ENCODE measurements at places on chromosomes 1 and 21.

GRCh38 chr1:9807541-9807940, 16.2 kb downstream of the CLSTN1 start:
- DNase-seq, result no peak

- DNase-seq, result no peak
Observed at GRCh38 chr1:216387782-216388181, 35.5 kb downstream of the USH2A start.

- DNase-seq, result no peak
Observed at GRCh38 chr1:7177438-7178146, 392.3 kb downstream of the CAMTA1 start.

DNA sequence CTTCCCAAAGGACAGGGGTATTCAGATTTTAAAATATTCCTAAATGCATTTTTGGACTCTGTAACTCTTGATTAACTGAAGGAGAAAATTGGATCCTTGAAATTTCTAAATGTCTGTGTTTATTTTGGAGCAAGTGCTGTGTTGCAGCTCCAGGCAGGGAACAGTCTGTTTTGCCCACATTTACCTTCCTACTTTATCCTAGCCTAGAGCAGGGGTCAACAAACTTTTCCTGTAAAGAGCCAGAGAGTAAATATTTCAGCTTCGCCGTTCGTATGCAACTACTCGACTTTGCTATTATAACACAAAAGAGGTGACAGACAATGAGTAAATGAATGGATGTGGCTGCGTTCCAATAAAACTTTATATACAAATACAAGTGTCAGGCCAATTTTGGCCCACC, 402.2 kb downstream of the GPATCH2 start:
- DNase-seq, result no peak

DNA sequence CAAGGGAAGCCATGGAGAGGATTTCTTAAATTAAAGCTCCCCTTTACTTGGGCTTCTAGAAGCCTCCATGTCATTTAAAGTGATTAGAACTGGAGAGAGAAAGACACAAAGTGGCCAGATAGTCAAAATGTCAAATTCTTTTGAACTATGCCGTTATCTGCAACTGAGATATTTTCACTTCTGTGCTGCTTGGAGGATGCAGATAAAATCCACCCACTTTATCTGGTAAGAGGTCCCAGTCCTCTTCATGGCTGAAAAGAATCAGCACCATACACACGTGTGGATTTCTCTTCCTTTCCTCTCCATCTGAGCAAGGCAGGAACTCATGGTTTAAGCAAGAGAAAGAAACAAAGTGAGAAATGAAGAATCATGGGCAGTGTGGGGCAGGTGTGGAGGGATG, 276.9 kb upstream of the RUNX1 start:
- no peak for DNase-seq

- no peak for DNase-seq
Observed at GRCh38 chr1:167916766-167917511, 3.0 kb upstream of the ADCY10 start.

DNA sequence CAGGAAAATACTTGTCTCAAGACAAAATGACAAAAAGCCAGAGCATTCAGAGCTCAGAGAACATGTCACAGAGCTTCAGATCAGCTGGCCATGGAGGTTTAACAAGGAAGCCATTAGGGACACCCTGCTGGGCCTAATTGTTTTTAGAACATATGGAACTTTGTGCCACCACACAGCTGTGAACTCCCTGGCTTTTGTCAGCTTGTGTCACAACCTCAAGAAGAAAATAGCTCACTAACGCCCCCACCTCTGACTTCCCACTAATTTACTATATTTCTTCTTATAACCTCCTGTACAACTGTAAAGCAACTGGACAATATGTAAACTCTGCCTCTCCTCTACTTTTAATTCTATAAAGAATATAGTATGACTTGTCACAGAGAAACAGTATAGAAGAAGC, 21.0 kb upstream of the TDRD10 start:
- no peak for DNase-seq

DNA sequence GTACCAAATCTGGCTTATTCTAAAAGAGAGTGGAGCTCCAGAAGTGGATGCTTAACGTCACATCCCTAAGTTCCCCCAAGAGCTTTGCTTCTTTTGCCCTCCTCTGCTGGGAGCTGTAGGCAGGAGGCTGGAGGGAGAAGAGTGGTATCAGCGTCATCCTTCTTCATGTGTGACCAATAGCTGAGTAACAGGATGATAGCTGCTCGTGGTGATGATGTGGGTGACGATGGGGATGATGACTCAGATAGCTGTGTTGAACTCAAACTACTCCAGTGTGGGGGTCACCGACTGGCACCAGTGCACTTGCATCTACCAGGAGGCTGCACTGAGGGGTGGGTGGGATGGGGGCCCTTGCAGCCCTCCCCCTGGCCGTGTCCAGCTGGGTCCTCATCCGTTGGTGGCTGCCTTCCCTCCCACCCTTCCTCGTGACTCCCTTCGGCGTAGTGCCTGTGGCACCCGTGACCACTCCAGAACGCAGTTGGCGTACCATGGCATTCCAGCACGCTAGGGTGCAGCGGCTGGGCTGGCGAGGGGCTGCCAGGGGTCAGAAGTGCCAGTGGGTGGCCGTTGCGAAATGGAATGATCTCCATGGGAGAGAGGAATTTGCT, 1.1 kb downstream of the IGFN1 start:
- DNase-seq, result peak; percentile 4

GRCh38 chr1:59013276-59013927, 229.6 kb upstream of the JUN start:
- no peak for DNase-seq

DNA sequence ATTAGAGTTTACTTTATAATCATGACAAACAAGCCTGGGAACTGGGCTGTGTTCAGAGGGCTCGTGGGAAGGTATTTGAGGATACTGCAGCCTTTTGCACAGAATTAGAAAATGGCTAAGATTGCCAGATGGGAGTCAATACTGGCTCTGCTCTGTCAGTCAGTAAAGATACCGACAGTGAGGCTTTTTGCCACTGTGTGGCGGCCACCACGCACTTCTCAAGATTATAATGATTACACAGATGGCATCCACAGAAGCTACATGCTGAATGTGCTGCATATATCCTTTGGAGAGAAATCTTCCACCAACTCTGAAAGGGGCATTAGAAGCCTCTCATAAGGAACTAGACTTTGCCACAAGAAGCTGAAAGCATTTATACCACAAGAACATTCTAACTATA, 213.4 kb upstream of the PTBP2 start:
- no peak for DNase-seq

GRCh38 chr1:59640851-59641250, 173.9 kb upstream of the HOOK1 start:
- no peak for DNase-seq

DNA sequence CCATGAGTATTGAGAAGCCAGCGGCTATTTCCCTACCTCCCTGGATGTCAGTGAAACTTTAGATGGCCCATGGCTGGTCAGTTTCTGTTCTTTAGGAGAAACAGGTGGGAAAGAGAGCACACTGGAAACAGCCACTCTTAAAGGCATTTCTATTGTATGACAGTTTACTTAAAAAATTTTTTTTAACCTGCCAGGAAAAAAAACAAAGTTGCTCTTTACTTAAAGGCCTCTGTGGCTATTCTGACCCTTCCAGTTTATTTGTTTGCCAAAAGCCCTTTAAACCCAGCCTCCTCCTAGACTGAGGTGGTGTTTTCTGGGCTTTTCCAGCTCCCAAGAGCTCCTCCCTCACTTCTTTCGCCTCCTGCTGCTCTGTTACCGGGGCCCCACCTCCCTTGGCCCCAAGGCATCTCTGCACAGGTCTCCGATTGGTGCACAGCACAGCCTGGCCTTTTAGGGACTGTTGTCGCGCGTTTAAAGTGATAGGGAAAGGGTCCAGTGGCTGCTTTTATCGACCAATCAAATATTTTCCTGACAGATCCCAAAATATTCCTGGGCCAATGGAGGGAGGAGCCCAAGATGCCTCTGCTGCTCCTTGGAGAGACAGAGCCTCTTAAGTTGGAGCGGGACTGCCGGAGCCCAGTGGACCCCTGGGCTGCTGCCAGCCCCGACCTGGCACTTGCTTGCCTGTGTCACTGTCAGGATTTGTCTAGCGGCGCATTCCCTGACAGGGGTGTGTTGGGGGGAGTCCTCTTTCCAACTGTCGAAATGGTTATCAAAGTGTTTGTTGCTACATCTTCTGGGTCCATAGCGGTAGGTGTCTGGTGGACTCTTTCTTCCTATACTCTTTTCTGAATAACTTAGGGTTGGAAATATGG, at the start of gene SH3BGR:
SH3BGR (plus strand) TSS at position 639 of the 875 bp plus-strand sequence; CDS start at position 766, 127 bp downstream.
- DNase-seq, result no peak

- DNase-seq, result no peak
Observed at GRCh38 chr1:69985901-69986439, 219.4 kb downstream of the LRRC40 start.

GRCh38 chr1:206023695-206024094, at the start of gene CTSE:
CTSE (minus strand) TSS chr1:206023895; CDS start chr1:206023791, 104 bp downstream.
- no peak for DNase-seq

GRCh38 chr1:109192433-109192832, 21.3 kb upstream of the SARS1 start:
- no peak for DNase-seq

DNA sequence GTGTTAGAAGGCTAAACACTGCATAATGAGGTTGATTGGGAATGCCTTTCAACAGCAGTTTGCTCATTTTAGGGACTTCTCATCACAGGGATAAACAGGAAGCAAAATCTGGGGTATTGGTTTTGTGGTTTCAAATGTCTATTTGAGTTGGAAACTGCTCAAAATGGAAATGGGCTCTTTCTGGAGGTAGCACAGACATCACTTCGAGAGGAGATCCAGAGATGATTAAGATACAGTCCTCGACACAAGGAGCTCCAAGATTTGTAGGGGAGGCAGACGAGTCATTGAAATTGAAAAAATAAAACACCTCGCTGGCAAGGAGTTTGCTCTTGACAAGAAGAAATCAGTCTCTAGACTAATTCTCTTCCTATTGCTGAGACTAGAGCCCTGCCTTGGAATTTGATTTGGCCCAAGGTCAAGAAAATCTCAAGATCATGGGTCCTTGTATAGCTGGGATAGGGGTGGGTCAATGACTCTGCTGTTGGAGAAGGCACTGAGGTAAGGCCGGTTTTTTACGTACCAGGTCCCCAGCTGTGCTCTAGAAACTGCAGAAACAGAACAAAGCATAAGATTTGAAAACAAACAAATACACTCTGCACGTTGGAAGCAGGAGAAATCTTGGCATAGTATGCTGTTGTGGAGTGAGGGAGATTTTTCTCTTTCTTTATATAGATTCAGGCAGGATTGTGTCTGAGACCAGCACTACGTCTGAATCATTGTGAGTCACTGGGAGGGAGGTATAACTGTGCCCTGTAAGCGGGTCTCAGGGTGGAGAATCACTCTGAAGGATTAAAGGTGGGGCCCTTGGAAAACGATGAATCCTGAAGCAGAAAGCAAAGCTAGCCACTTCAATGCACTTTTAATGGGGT, 17.7 kb upstream of the KLHDC8A start:
- DNase-seq, result peak; percentile 53

- DNase-seq, result no peak
Observed at GRCh38 chr1:234942879-234943506, 185.6 kb downstream of the TOMM20 start.

- DNase-seq, result no peak
Observed at GRCh38 chr1:180251526-180252305, 21.7 kb downstream of the LHX4 start.

GRCh38 chr1:75522389-75522788, 88.5 kb downstream of the SLC44A5 start:
- no peak for DNase-seq

- no peak for DNase-seq
Observed at GRCh38 chr1:178798232-178798861, 72.5 kb downstream of the ANGPTL1 start.

GRCh38 chr1:189774721-189775287, 702.9 kb downstream of the BRINP3 start:
- DNase-seq, result no peak

DNA sequence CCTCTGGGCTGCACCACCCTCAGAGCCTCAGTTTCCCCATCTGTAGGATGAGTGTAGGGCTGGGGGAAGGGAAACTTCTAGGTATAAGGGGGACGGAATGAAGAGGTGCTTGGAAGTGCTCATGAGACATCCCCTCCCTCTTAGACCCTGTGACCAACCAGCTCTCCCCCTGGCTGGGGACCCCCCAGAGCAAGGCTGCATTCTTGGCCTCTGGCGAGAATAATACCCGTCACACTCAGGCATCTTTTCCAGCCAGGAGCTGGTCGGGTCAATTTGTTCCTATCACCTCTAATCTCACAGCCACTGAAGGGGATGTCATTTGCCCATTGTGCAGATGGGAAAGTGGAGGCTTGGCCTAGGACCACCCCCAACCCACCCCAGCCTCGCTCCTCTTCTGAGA, 443.0 kb downstream of the PTPRU start:
- DNase-seq, result no peak

- no peak for DNase-seq
Observed at GRCh38 chr1:15243275-15244043, 3.6 kb upstream of the FHAD1 start.

DNA sequence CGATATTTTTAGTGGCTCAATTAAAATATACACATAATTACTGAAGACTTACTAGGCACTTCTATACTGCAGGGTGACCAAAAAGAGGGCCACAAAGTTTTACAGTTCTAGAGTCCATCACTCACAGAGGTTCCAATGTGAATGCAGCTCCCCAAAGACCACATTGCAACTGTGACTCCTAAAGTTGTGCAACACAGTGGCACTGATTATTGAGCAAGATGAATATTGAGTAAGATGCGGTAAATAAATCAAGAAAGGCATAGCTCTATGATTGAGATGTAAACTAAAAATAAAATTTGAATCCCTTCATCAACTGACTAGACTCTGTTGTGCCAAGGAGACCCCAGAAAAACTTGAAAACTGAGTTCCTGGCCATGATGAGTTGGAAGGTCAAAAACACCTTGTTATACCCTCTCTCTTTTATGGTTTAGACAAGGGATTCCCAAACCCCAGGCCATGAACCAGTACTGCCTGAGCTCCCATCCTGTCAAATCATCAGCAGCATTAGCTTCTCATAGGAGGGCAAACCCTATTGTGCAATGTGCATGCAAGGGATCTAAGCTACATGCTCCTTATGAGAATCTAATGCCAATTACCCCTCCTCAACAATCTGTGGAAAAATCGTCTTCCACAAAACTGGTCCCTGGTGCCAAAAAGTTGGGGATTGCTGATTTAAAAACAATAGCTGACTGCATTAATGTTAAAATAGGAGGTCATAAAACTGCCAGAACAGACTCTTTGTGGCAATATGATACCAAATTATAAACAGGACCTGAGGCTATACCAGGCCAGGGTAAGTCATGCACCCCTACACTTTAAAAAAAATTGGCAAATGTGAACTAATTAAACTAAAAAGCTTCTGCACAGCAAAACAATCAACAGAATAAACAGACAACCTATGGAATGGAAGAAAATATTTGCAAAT, 94.3 kb downstream of the ADGRL4 start:
- no peak for DNase-seq

DNA sequence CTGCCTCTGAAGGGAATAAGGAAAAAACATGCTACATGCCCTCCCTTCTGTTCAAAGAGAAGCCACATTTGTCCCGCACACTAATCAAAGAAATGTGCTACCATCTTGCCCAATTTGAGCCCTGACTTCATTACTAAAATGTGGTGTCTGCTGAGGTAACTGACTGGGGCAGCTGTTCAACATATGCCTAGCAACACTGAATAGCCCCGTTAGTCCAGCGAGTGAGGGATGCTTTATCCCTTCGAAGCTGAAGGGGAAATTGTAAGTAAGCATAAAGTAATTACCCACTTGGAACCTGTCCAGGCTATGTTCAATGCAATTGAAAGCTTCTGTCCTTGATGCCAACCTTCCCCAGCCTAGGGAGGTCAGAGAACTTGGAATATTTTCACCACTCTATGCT, 310.6 kb downstream of the SEC16B start:
- DNase-seq, result no peak
